Aorta (tissue), 5 donors: ENCODE measurements at places on chromosomes 3 and 15. TPM values are rescaled to one million over a fixed set of nuclear protein-coding genes. Genes with fewer than 3 reads are reported as not detected.

The RASL12 gene
- total RNA-seq: 86.9 TPM

- H3K36me3 ChIP-seq: no peaks in the 10 kb centered on the region
- H3K4me1 ChIP-seq: no peaks in the 10 kb centered on the region
- DNase-seq: no peak
- H3K27me3 ChIP-seq: no peaks in the 10 kb centered on the region
Observed at GRCh38 chr15:59339252-59339672, 33.4 kb downstream of the MYO1E start.

DNA sequence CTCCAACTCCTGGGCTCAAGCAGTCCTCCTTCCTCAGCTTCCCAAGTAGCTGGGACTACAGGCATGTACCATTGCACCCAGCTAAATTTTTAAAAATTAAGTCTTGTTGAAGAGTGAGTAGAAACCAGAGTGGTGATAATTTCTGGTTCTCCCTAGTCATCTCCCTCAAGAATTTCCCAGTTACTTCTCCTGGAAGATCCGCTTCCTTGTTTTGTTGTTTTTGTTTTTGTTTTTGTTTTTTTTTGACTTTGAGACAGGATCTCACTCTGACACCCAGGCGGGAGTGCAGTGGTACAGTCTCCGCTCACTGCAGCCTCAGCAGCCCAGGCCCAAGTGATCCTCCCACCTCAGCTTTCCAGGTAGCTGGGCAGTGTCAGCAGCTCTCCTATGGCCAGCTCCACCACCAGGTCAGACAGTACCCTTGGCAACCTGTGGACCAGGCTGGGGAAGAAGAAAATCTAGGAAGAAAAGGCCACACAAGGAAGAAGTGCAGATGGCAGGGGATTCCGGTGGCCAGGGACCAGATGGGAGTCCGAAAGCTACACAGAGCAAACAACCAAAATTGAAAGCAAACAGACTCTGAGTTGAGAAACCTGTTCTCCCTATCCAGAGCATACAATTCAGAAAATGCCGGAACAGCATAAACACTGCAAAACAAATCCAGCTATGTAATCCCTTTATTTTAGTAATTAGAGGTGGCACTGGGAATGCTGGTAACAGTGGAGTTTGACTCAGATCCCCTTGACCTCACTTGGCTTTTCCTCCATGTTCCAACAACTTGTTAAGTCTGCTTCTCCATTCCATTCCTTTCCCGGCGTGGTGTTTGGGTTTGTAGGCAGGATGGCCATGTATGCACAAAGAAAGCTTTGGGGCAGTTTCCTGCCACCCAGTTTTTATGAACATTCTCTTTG, 266.6 kb upstream of the CTDSPL start:
- H3K27me3 ChIP-seq: no peaks in the 10 kb centered on the region
- peak overlapping the region; percentile 95 for H3K27ac ChIP-seq
- peaks cover 5% of the 10 kb centered on the region for H3K4me1 ChIP-seq
- no peak for DNase-seq
- H3K4me3 ChIP-seq: no peak overlapping the region
- no peaks in the 10 kb centered on the region for H3K36me3 ChIP-seq

GRCh38 chr15:39195961-39196486, 384.9 kb upstream of the THBS1 start:
- H3K4me1 ChIP-seq: no peaks in the 10 kb centered on the region
- DNase-seq: no peak
- no peaks in the 10 kb centered on the region for H3K36me3 ChIP-seq
- no peak overlapping the region for H3K4me3 ChIP-seq
- no peak overlapping the region for H3K27ac ChIP-seq

The KNL1 gene
- 0.42 TPM for total RNA-seq

The MME gene
- total RNA-seq: 4.4 TPM

The CNTN6 gene
- total RNA-seq: 0.48 TPM

DNA sequence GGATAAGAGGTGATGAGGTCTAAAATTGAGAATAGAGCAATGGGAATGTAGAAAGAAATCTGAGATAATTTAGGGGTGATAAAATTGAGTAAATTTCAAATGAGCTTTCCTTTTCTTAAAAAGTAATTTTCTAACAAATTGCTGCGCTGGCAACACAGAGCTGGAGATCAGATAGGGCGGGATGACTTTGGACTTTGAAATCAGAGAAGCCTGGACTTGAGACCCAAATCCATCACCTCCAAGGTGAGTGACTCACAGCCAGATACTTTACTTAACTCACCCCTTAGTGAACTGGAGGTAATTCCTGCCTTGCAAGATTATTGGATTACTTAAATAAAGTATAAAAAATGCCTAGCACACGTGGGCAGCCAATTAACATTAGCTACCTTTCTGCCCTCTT, 80.8 kb downstream of the P2RY1 start:
- H3K4me1 ChIP-seq: no peaks in the 10 kb centered on the region
- H3K27me3 ChIP-seq: no peaks in the 10 kb centered on the region

The NAALADL2 gene
- 19.0 TPM for total RNA-seq

The GABRA5 gene
- total RNA-seq: not detected

GRCh38 chr3:143699424-143699823, 148.8 kb downstream of the SLC9A9 start:
- no peaks in the 10 kb centered on the region for H3K4me1 ChIP-seq
- DNase-seq: no peak
- no peak overlapping the region for H3K4me3 ChIP-seq
- H3K27ac ChIP-seq: no peak overlapping the region
- H3K27me3 ChIP-seq: no peaks in the 10 kb centered on the region

- no peak overlapping the region for H3K4me3 ChIP-seq
- H3K27ac ChIP-seq: no peak overlapping the region
- H3K4me1 ChIP-seq: no peaks in the 10 kb centered on the region
- no peaks in the 10 kb centered on the region for H3K27me3 ChIP-seq
Observed at GRCh38 chr3:67846166-67846565, 191.8 kb upstream of the SUCLG2 start.

DNA sequence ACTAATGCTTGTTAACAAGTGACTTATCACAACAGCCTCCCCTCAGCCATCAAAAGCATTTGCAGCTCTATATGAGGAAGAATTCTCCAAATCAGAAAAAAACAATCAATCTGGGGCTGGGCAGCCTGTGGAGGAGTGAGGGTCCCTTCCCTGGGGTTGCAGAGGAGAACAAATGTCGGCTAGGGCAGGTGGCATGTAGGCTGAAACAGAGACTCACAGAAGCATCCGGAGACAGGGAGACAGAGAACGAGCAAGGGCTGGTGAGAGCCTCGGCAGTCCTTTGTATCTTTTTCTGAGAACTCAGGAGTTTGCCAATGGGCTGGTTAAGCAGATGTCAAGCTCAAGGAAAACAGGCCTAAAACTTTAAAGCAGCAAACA, 15.8 kb downstream of the ITGA11 start:
- no peak overlapping the region for H3K4me3 ChIP-seq
- H3K27ac ChIP-seq: no peak overlapping the region
- no peaks in the 10 kb centered on the region for H3K27me3 ChIP-seq
- DNase-seq: no peak
- H3K4me1 ChIP-seq: no peaks in the 10 kb centered on the region

DNA sequence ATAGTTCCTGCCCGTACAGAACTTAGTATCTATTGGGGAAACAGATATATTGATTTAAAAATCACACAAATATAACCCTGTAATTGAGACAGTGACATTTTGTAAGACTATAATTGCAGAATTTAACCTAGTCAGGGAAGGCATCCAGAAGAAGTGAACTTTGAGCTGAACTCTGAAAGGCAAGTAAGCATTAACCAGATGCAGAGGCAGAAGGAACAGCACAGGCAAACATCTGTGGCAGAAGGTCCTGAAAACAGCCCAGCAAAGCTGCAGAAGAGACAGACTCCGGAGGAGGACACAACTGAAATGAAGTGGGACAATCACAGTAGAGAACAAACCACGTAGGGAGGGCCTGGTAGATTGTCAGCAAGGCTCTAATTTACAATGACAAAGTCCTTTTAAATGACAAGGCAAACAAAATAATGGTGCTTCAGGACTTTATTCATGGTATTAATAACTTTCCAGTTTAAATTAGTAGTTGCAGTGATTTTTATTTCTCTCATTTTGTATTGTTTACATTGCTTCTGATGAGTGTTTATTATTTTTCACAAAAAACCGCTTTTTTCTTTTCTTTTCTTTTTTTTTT, 14.5 kb downstream of the BCL2A1 start:
- H3K27me3 ChIP-seq: no peaks in the 10 kb centered on the region
- H3K4me3 ChIP-seq: no peak overlapping the region
- H3K36me3 ChIP-seq: no peaks in the 10 kb centered on the region
- no peak overlapping the region for H3K27ac ChIP-seq
- H3K4me1 ChIP-seq: no peaks in the 10 kb centered on the region
- no peak for DNase-seq

The FAM43A gene
- total RNA-seq: 19.4 TPM

- H3K4me3 ChIP-seq: no peak overlapping the region
- no peaks in the 10 kb centered on the region for H3K4me1 ChIP-seq
- no peak overlapping the region for H3K27ac ChIP-seq
- H3K36me3 ChIP-seq: no peaks in the 10 kb centered on the region
- DNase-seq: no peak
Observed at GRCh38 chr3:127770671-127771355, 51.5 kb downstream of the MGLL start.

The GP5 gene
- total RNA-seq: 0.33 TPM

The OXTR gene
- 0.54 TPM for total RNA-seq
